Thymus (tissue), 14 donors: ENCODE measurements at places on chromosomes 7 and 10.

GRCh38 chr10:117746541-117747448, 204.2 kb downstream of the EMX2 start:
- H3K27me3 ChIP-seq: no peaks in the 10 kb centered on the region
- no peak overlapping the region for H3K4me3 ChIP-seq
- no peak for DNase-seq
- no peak overlapping the region for H3K27ac ChIP-seq
- H3K36me3 ChIP-seq: no peaks in the 10 kb centered on the region

GRCh38 chr7:132169730-132170129, 406.5 kb downstream of the PLXNA4 start:
- H3K4me1 ChIP-seq: no peaks in the 10 kb centered on the region
- H3K36me3 ChIP-seq: no peaks in the 10 kb centered on the region
- no peaks in the 10 kb centered on the region for H3K27me3 ChIP-seq
- DNase-seq: no peak

GRCh38 chr7:69844264-69844868, 246.1 kb downstream of the AUTS2 start:
- no peaks in the 10 kb centered on the region for H3K27me3 ChIP-seq
- no peak for DNase-seq
- H3K4me3 ChIP-seq: no peak overlapping the region
- H3K36me3 ChIP-seq: no peaks in the 10 kb centered on the region
- H3K27ac ChIP-seq: no peak overlapping the region

DNA sequence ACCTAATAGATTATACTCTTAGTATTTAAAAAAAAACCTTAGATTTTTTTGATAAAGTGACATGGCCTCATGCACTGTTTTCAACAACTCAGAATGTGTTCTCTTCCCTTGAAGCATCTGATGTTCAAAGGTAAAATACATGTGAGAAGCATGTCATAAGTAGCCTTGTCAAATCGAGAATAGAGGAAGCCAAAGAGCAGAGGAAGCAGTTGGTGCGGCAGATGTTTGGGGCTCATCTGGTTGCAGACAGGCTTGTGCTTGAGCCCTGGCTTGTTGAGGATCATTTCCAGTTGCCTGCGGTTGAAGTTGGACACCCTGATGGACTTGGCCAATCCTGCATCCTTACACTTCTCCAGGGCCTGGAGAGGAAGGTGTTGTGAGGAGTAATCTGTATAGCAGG, 59.2 kb downstream of the AKR1E2 start:
- no peaks in the 10 kb centered on the region for H3K27me3 ChIP-seq
- no peak overlapping the region for H3K27ac ChIP-seq
- no peaks in the 10 kb centered on the region for H3K4me1 ChIP-seq
- H3K4me3 ChIP-seq: no peak overlapping the region
- no peaks in the 10 kb centered on the region for H3K36me3 ChIP-seq
- DNase-seq: no peak
